ENCODE measurements at places on chromosomes 2 and 18.

GRCh38 chr18:23918395-23919032, 96.0 kb upstream of the TTC39C start:
- peak; percentile 34 for DNase-seq

- DNase-seq: no peak
These were observed 4.0 kb downstream of the CAPN13 start for GRCh38 chr2:30803281-30803680.

DNA sequence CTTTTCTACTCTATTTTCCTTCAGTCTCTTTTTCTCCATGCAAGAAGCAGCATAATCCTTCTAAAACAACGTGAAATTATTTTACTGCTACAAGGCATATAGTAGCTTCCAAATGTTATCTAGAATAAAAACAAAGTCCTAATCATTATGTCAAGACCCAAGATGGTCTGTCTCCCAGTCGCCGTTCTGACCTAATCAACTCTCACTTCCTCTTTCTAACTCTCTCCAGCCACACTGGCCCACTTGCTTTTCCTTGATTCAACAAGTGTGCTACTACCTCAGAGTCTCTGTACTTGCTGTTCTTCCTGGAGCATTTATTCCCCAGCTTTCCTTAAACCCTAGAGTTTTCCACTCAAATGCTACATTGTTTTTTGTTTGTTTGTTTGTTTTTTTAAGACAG, 1491.2 kb downstream of the LRP1B start:
- no peak for DNase-seq

GRCh38 chr2:128619471-128620325, 301.0 kb upstream of the HS6ST1 start:
- DNase-seq: no peak

DNA sequence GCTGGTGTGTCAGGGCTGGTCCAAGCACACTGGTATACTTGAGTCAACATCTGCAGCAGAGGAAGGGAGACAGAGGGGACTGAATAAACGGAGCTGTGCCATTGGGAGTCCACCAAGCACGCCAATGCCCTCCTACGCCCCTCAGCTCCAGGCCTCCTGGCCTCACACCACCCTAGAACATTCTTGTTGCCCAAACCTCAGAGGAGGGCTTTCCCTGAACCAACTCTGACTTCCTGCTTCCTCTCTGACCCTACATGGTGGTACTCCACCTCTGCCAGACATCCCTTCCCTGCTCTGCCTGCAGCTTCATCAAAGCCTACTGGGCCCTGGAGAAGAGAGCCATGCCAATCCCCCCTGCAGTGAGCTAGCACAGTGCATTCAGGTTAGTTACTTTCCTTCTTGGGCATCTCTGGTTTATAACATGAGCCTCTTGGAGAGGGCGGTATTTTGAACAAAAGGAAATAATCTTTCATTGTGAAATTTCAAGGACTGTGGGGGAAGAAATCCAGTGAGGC, 54.4 kb downstream of the ZBTB7C start:
- DNase-seq: no peak

GRCh38 chr2:192123847-192124246, 70.9 kb downstream of the TMEFF2 start:
- peak; percentile 87 for DNase-seq

DNA sequence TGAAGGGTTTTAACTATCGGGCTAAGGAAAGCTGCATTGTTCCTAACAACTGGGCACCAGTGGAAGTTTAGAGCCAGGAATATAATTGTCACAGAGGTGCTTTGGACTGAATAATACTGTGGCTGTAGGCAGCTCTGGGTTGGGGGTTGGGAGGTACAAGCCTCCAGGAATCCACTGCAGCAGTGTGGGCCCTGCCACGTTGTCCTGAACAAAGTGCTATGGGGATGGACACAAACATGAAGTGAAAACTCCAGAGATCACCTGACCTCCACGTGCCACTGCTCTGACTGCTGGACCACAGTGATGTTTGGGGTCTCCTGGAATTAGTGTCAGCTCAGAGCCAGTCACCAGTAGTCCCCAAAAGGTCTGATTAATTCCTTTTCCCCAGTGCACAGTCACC, 110.9 kb downstream of the BCL2 start:
- no peak for DNase-seq

DNA sequence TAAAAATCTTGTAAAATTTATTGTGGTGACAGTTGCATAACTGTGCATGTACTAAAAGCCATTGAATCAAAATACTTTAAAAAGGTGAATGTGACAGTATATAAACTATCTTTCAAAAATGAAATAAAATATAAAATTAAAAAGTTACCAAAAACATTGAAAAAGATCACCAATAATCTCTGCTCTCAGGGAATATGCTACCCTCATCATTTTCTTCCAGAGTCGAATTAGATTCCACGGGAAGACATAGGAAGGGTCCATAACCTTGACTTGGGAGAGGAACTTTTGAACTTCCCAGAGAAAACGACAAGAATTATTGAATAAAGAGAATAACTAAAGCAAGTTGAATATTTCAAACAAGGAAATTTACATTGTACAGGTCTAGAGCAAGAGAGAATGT, 649.5 kb downstream of the NUP35 start:
- DNase-seq: no peak

GRCh38 chr18:78602430-78602829, 377.2 kb upstream of the SALL3 start:
- no peak for DNase-seq

GRCh38 chr2:20935168-20935775, 108.6 kb downstream of the APOB start:
- no peak for DNase-seq

DNA sequence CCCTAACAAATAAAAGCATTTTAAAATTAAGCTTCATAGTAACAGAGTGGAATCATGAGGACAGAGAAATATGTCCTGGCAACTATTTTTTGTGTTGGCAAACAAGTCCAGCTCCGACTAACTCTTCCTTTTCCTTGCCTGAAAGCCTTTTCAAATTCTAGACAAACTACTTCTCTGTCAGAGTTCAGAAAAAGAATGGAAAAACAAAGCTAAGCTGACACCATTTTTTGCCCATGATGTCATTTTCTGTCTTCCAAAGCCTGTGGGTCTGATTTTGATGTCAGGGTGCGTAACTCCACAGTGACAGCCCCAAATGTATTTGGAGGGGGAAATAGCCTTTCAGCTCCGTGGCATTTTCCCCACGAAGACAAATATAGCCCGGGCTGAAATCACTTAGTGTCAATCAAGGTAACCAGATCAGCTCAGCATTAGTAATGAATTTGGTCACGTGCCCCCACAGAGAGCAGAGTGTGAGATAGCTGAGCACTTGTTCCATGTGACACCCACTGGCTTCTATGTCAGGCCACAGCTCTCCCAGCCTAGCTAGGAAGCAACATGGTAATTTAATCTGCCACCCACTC, 233.0 kb upstream of the SIX2 start:
- DNase-seq: peak; percentile 55

DNA sequence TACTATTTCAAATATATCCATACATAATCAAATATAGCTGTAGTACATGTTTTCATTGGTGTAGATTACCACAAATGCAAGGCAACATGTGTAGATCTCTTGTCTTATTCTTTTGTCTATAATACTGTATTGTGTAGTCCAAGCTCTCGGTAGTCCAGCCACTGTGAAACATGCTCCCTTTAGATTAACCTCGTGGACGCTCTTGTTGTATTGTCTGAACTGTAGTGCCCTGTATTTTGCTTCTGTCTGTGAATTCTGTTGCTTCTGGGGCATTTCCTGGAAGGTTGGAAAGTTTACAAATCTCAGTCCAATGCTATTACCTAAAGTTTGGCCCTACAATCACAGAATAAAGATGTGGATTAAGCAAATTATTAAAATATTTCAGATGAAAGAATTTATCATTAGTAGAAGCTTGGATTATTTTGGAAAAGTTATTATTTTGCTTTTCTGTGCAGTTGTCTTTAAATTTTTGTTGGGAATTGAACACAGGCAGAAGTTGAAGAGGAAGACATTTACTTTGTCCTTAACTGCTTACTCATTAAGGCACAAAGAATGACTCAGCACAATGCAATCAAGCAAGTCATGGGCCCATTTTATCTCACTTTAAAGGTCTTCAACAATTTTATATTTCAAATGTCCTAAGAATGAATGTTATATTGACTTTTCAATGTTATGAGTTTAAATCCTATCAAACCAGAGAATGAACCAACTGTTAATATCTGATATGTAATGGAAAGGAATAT, 103.4 kb upstream of the CAVIN2 start:
- DNase-seq: peak; percentile 41

- DNase-seq: peak; percentile 63
These were observed 19.6 kb downstream of the UGP2 start for GRCh38 chr2:63861220-63861822.

- peak; percentile 77 for DNase-seq
These were observed 228.6 kb upstream of the STK17B start for GRCh38 chr2:196399722-196400691.

DNA sequence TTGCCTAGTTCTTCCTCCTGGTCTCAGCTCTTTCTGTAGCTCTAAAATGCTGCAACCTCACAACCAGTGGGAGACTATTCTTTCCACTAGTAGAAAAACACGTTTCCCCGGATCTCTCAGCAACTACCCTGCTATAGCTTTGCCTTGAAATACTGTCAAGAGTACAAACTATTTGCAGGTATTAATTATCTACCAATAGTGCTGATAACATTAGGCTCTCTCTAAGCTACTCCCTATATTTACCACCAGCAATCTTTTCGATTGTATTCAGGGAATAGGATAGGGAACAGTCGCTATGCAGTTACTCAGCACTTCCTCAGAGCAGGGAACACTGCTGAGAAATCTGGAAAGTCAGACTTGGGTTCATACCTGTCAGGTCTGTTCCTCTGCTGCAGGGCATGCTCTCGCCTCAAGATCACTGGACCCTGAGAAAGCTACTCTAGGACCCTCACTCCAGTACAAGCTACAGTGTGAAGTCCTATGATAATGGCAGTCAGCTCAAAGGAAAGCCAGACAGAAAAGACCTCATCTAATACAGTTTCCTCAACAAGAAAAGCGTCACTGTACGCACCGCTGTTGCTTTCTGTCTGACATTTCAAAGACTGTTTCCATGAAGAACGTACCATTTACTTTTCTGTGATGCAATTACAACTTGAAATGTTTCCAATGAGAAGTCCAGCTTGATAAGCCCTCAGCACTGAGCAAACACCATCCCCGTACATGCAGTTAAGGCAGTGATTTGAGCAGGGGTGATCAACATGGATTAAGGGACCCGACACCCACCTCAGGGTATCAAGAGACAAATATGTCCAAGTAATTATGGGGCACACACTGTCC, 22.7 kb downstream of the GDF7 start:
- no peak for DNase-seq

DNA sequence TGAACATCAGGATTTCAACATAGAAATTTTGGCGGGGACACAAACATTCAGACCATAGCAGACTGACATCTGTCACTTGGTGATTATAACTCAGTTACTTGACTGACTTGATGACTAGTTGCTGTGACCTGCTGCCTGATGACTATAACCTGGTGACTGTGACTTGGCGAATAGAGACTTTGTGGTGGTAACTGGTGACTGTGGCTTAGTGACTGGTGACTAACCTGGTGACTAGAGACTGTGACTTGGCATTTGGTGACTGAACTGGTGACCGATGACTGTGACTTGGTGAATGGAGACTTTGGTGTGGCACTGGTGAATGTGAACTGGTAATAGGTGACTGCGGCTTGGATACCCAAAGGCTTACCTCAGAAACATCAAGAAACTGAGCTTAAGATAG, 563.1 kb upstream of the FAM98A start:
- DNase-seq: no peak

DNA sequence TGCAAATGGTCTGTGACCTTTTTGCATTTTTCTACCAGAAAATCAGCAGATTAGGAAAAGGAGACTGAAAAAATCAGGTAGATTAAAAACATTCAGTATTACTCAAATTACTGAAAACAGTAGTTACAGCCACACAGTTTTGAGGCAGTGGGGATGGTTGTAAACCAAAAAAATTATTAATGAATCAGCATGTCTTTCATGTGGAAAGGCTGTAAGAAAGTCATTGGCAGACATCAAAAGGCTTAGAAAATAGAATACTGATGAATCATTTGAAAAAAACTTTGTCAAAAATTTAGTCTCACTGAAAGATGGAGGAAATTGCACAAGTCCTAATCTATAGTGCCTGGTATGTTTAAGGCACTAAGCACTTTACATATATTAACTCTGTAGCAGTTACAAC, 133.9 kb upstream of the GCFC2 start:
- DNase-seq: no peak

DNA sequence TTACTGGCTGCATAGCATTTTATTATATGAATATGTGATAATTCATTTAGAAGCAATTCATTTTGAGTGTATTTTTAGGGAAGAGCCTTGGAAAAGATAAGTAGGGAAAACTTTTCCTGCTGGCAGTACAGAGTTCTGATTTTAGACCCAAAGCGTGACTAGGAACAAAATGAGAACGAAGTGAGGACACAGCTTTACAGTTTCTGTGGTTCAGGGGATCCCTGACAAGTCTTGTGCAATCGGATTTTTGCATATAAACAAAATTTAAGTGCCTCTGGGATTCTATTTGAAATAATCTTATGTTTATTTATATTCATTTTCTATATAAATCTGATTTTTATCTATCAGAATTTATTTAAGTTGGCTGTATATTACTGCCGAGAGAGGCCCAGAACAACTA, 389.1 kb downstream of the LRRTM1 start:
- DNase-seq: no peak

- no peak for DNase-seq
These were observed 413.2 kb upstream of the SPRED2 start for GRCh38 chr2:65845442-65846182.

DNA sequence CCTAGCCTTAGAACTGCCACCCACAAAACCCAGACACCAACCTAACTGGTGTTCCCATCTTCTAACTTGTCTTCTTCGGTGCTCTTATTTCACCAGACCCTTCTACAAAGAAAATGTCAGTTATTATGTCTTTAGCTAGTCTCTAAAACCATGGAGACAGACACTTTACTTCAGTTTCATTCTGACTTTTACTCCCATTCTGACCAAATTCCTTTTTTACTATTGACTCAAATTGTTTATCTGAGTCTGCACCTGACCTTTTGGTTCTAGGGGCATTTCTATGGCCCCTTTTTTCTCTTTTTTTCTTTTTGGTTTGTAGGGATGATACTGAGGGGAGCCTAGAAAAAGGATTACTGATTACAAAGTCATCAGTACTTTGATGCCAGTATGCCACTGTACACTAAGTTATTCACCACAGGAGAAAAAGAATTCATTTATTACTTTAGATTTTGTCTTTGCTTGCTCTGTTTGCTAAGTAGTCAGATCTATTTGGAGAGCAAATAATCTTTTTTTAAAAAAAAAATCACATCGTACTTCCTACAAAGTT, 6.8 kb upstream of the SLC1A4 start:
- DNase-seq: no peak

DNA sequence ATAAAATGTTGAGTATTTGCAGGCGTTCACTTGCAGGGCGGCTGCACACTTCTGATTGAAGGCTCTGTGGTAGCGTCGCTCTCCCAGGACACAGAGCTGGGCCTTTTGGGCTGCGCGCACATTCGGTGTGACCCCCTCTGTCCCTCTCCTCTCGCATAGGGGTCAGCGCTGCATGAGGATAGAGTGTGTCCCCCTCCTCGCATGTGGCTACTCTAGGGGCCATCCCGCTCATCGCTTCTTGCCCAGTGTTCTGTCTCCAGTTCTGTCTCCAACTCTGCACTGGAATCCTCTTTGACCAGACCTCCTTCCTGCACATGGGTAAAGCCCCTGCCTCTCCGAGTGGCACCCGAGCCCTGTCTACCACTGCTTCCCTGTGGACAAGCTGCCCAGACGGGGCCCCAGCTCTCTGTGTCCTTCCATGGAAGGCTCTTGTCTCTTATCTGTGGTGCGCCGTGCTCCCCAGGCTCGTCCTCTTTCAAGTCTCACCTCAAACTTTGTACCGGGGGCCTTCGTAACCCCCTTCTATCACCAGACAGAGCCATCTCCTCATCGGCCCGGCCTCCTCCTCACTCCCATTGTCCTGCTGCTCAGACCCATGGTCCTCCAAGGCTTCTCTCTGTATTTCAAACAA, 278.0 kb upstream of the HDAC4 start:
- no peak for DNase-seq
